ENCODE measurements at places on chromosomes 5 and 9. TPM values are rescaled to one million over a fixed set of nuclear protein-coding genes. Genes with fewer than 3 reads are reported as not detected.

GRCh38 chr9:70772601-70773000, 348.8 kb downstream of the TRPM3 start:
- no peak overlapping the region for H3K27ac ChIP-seq
- no peaks in the 10 kb centered on the region for H3K27me3 ChIP-seq
- DNase-seq, result no peak
- no peak overlapping the region for H3K4me3 ChIP-seq
- peaks cover 22% of the 10 kb centered on the region for H3K4me1 ChIP-seq
- no peaks in the 10 kb centered on the region for H3K36me3 ChIP-seq

- peaks cover 14% of the 10 kb centered on the region for H3K27me3 ChIP-seq
- no peak for DNase-seq
- no peak overlapping the region for H3K27ac ChIP-seq
Measured at GRCh38 chr9:133526721-133527321, 2.1 kb upstream of the MYMK start.

- H3K36me3 ChIP-seq, result peaks cover 3% of the 10 kb centered on the region
- DNase-seq, result no peak
- no peaks in the 10 kb centered on the region for H3K4me1 ChIP-seq
- H3K27ac ChIP-seq, result no peak overlapping the region
- peaks cover 1% of the 10 kb centered on the region for H3K27me3 ChIP-seq
- H3K4me3 ChIP-seq, result no peak overlapping the region
Measured at GRCh38 chr5:150787656-150788055, 9.1 kb downstream of the SMIM3 start.

GRCh38 chr9:36903541-36904435, 130.3 kb downstream of the PAX5 start:
- H3K4me1 ChIP-seq, result no peaks in the 10 kb centered on the region
- peaks cover 2% of the 10 kb centered on the region for H3K27me3 ChIP-seq
- H3K36me3 ChIP-seq, result no peaks in the 10 kb centered on the region
- no peak overlapping the region for H3K27ac ChIP-seq
- no peak for DNase-seq
- no peak overlapping the region for H3K4me3 ChIP-seq

DNA sequence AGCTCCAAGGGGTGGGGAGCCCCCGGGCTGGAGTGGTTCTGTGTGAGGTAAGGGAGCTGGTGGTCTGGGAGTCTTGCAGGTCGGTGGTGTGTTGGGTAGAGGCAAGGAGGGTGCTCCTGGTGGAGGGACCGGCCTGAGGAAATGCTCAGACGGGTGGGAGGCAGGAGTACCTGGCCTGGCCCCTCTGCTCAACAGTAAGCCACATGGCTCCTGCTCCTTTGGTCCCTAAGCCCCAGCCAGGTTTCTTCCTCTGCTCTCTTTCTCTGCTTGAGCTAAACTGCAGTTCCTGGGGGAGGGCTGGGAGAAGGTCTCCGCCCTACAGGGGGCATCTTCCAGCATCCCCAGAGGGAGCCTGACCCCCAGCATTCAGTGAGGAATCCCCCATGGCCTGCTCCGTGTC, 17.2 kb downstream of the TSPAN17 start:
- no peak for DNase-seq
- H3K27ac ChIP-seq, result no peak overlapping the region
- H3K4me1 ChIP-seq, result no peaks in the 10 kb centered on the region
- H3K27me3 ChIP-seq, result peaks cover 26% of the 10 kb centered on the region

- DNase-seq, result no peak
- no peaks in the 10 kb centered on the region for H3K27me3 ChIP-seq
- H3K4me1 ChIP-seq, result peaks cover 10% of the 10 kb centered on the region
- no peak overlapping the region for H3K4me3 ChIP-seq
Measured at GRCh38 chr5:179267071-179267670, 78.1 kb downstream of the ADAMTS2 start.

DNA sequence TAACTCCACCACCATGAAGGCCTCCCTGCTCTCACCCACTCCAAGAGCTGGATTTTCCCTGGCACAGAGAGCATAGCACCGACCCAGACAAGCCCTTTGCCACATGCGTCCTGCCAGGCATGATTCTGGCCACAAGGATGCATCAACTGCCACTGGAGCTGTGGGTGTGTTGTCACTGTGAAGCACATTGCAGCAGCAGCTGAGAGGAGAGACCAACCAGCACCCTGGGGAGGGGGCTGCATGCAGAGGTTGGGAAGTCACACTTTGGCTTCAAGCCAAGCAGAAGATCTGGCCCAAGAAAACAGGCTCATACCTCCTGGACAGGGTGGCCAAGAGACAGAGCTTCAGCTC, 22.6 kb upstream of the PTGES start:
- no peak overlapping the region for H3K4me3 ChIP-seq
- DNase-seq, result no peak
- no peaks in the 10 kb centered on the region for H3K36me3 ChIP-seq

DNA sequence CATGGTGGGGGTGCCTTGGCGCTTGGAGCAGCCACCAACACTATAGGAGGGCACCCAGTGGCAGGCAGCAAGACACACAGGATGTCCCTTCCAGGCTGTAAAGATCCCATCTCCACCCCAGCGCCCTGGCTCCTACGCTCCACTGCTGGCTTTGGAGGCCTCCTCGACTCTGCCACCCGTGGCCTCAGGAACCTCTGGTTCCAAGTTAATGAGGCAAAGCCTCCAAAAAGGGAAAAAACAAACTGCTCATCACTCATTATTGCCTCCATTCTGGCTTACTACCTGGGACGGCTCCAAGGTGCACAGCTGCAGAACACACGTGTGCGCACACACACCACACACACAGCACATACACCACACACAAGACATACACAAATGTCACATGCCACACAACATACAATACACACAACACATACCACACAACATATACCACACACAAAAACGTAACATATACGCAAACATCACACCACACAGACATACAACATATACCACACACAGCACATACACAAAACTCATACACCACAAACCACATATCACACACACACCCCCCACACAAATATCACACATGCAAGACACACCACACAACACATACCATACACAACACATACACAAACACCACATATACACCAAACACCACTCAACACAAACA, 45.3 kb downstream of the ROR2 start:
- H3K27me3 ChIP-seq, result no peaks in the 10 kb centered on the region
- no peak overlapping the region for H3K4me3 ChIP-seq
- H3K27ac ChIP-seq, result no peak overlapping the region
- no peak for DNase-seq
- peaks cover 56% of the 10 kb centered on the region for H3K4me1 ChIP-seq
- no peaks in the 10 kb centered on the region for H3K36me3 ChIP-seq

GRCh38 chr9:38158628-38159027, 89.6 kb upstream of the SHB start:
- no peak for DNase-seq
- no peaks in the 10 kb centered on the region for H3K36me3 ChIP-seq
- no peak overlapping the region for H3K4me3 ChIP-seq
- no peak overlapping the region for H3K27ac ChIP-seq
- no peaks in the 10 kb centered on the region for H3K27me3 ChIP-seq

DNA sequence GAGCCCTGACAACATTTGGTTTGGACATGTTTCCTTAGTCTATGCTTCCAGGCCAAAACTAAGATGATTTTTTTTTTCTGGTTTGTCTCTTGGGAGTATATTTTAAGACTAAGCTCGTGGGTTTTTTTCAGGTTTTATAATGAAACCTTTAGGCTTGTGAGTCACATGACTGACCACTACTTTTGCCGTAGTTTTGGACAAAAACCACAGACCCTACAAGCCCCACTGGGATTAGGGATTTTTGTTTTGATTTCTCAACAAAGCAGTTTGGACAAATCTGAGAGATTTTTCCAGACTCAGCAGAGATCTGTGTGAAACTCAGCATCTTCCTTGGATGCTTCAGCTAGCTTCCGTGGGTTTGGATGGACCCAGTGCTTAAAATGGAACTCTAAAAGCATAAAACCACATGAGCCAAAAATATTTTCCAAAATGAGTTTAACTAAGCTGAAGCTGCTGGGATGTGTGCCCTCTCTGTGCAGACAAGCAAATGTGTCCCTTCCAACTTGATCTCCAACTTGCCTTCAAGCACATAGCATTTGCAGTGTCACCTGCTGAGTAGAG, 70.3 kb upstream of the SMIM15 start:
- H3K4me1 ChIP-seq, result no peaks in the 10 kb centered on the region
- H3K27ac ChIP-seq, result no peak overlapping the region
- H3K4me3 ChIP-seq, result no peak overlapping the region
- H3K27me3 ChIP-seq, result no peaks in the 10 kb centered on the region
- no peak for DNase-seq

DNA sequence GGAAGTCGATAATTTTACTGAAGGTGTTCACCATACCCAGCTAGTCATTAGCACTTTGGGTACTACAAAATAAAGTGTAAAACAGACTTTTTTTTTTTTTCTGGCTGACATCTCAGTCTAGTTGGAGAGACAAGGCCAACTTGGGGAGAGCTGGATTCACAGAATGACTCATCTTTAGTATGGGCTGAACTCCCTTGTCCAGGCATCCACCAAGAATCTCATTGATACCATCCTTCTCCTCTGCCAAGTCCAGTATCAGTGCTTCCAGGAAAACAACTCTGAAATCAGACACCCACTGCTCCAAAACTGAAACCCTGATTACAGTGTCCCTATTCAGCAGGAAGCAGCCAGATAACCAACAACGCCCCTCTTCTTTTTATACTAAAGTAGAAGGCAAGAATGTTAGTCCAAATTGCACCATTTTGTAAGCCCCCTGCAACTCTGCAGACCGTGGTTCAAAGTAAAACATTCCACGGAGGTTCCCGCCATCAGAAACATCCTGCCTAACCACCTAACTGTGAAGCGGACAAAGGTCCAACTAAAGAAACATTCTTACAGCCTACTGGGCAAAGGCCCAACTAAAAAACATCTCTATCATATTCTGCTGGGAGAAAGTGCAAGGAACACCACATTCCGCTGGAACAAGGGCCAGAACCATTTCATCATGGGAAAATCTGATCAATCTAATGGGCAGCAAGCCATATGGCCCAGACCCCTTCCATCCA, 728.2 kb downstream of the BRINP1 start:
- H3K4me1 ChIP-seq, result peaks cover 8% of the 10 kb centered on the region
- peaks cover 6% of the 10 kb centered on the region for H3K36me3 ChIP-seq
- peak overlapping the region; percentile 78 for H3K27ac ChIP-seq
- DNase-seq, result no peak

GRCh38 chr5:134392301-134392700, 19.4 kb downstream of the CDKN2AIPNL start:
- H3K27ac ChIP-seq, result no peak overlapping the region
- no peaks in the 10 kb centered on the region for H3K4me1 ChIP-seq
- no peak overlapping the region for H3K4me3 ChIP-seq
- no peak for DNase-seq

DNA sequence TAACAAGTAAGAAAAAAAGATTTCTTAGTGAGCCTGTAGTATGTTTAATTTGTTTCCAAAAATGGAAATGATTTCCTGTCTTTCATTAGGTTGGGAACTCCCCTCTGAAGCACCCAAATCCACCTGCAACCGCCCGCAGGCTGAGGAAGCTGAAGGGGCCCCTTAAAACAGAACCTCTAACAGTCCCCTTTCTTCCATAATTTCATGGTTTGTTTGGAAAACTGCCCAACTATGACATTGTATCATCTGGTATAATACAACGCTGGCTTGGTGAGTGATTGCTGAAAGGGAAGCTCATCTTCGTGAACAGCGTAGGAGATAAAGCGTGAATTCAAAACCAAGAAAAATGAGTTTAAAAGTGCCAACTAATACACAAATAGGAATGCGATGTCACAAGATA, 215.5 kb downstream of the FSTL4 start:
- no peak for DNase-seq
- H3K36me3 ChIP-seq, result peaks cover 3% of the 10 kb centered on the region
- H3K27me3 ChIP-seq, result no peaks in the 10 kb centered on the region
- no peak overlapping the region for H3K27ac ChIP-seq
- H3K4me1 ChIP-seq, result peaks cover 30% of the 10 kb centered on the region

GRCh38 chr5:86439593-86440110, 178.1 kb upstream of the COX7C start:
- no peaks in the 10 kb centered on the region for H3K36me3 ChIP-seq
- no peak overlapping the region for H3K27ac ChIP-seq
- H3K4me1 ChIP-seq, result no peaks in the 10 kb centered on the region
- H3K4me3 ChIP-seq, result no peak overlapping the region
- no peaks in the 10 kb centered on the region for H3K27me3 ChIP-seq

GRCh38 chr9:136629879-136630661, 32.6 kb upstream of the EGFL7 start:
- no peak overlapping the region for H3K4me3 ChIP-seq
- no peak overlapping the region for H3K27ac ChIP-seq
- no peaks in the 10 kb centered on the region for H3K36me3 ChIP-seq
- DNase-seq, result peak; percentile 78
- H3K4me1 ChIP-seq, result peaks cover 11% of the 10 kb centered on the region

The INSL6 gene
- not detected for total RNA-seq

The NR2F1-AS1 gene
- 53.1 TPM for total RNA-seq

The TRPM6 gene
- not detected for total RNA-seq

The C8G gene
- total RNA-seq, result 0.59 TPM

The HSPB3 gene
- total RNA-seq, result not detected

The BTNL8 gene
- not detected for total RNA-seq

The DMRT2 gene
- 0.55 TPM for total RNA-seq

The NLN gene
- total RNA-seq, result 55.2 TPM
